ENCODE measurements at places on chromosomes 13 and 19. TPM values are rescaled to one million over a fixed set of nuclear protein-coding genes. Genes with fewer than 3 reads are reported as not detected.

The OVOL3 gene
- polyA plus RNA-seq, result not detected

- peak; percentile 8 for DNase-seq
Observed at GRCh38 chr19:29376855-29377354, 148.9 kb upstream of the VSTM2B start.

The CCDC169 gene
- polyA plus RNA-seq, result not detected

GRCh38 chr13:111662451-111662850, 342.0 kb downstream of the TEX29 start:
- no peak for DNase-seq

The KRTDAP gene
- polyA plus RNA-seq, result not detected

DNA sequence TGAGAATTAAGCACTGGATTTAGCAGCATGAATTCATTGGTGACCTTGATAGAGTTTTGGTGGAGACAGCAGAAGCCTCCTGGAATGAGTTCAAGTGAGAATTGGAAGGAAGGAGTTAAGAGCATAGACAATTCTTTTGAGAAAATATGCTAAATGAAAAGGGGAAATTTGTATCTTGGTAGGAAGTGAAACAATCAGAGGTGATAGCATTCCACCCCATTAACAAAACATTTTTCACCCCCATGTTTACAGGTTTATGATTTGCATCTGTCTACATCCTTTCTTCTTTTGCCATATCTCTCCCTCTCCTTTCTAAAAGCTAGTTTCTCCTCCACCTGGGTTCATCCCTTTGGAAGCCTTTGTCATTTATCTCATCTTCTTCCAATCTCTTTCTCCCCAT, 27.5 kb downstream of the LNX2 start:
- DNase-seq, result no peak

The SOX21 gene
- polyA plus RNA-seq, result not detected
